Uterus (tissue), 4 donors: ENCODE measurements at places on chromosomes 3 and 15. TPM values are rescaled to one million over a fixed set of nuclear protein-coding genes. Genes with fewer than 3 reads are reported as not detected.
A peak's percentile ranks its signal among the peaks of the same experiment; 100 is the strongest.

Gene ELL3
- 0.59 TPM for total RNA-seq

DNA sequence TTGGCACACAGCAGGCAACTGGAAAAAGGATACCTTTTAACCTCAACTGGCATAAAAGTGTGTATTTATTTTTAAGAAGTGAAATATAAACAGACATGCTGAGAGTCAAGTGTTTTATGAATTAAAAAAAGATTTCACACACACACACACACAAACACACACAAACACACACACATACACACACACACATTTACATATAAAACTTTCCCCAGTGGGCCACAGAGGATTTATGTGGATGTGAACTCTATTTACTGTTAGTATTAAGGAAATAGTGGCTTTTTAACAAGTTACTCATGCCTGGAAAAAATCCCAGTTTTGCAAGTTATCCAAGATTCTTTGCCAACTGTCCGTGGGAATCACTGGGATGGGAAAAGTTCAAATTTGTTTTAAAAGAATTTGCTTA is 725.9 kb upstream of the NR2F2 start:
- no peaks in the 10 kb centered on the region for H3K4me1 ChIP-seq
- no peaks in the 10 kb centered on the region for H3K27me3 ChIP-seq
- H3K27ac ChIP-seq = peak overlapping the region; percentile 27

Gene DPPA4
- total RNA-seq = not detected

- no peaks in the 10 kb centered on the region for H3K27me3 ChIP-seq
- H3K27ac ChIP-seq = no peak overlapping the region
- DNase-seq = no peak
- H3K4me3 ChIP-seq = no peak overlapping the region
- H3K4me1 ChIP-seq = no peaks in the 10 kb centered on the region
- H3K36me3 ChIP-seq = no peaks in the 10 kb centered on the region
Measured at GRCh38 chr3:177881351-177881750, 654.9 kb upstream of the KCNMB2 start.

DNA sequence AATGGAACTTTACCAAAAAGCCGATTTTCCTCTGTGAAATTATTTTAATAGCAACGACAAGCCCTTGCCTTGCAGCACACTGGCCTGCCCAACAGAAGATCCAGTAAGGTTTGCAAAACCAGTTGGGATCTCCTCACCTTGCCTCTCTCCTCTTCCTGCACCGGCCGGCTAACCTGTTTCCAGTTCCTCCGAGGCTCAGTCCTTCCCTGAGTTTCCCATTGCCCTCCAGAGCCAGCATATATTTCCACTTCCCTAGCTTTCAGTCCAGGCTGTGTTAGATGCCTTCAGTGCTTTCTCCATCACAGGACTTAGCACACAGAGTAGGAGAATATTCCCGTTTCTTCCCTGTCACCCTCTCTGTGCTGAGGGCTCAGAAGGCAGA is 60.3 kb downstream of the NOX5 start:
- H3K4me3 ChIP-seq = no peak overlapping the region
- no peaks in the 10 kb centered on the region for H3K27me3 ChIP-seq
- H3K36me3 ChIP-seq = no peaks in the 10 kb centered on the region
- H3K4me1 ChIP-seq = no peaks in the 10 kb centered on the region
- no peak for DNase-seq
- H3K27ac ChIP-seq = no peak overlapping the region

- DNase-seq = peak; percentile 84
- H3K36me3 ChIP-seq = no peaks in the 10 kb centered on the region
- H3K4me3 ChIP-seq = no peak overlapping the region
Measured at GRCh38 chr3:141105828-141106628, 54.9 kb downstream of the SPSB4 start.

Gene LRRC31
- total RNA-seq = not detected

DNA sequence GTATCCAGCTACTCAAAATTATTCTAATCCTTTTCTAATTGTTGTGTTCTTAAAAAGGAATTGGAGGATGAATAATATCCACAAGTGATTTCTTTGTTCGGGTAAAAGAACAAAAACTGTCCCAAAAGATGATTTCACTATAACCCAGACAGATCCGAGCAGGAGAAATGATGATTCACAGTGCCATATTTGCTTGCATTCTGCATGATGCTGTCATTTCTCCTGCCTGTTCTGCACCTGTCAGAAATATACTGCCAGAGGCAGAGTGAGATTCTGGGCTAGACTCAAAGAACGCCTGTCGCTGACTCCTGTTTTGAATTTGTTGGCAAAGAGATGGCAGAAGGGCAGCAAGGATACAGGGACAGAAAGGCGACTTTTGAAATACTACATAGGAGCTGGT is 34.7 kb upstream of the SLC24A5 start:
- no peaks in the 10 kb centered on the region for H3K27me3 ChIP-seq
- H3K27ac ChIP-seq = no peak overlapping the region
- no peaks in the 10 kb centered on the region for H3K36me3 ChIP-seq
- DNase-seq = no peak
- no peak overlapping the region for H3K4me3 ChIP-seq

DNA sequence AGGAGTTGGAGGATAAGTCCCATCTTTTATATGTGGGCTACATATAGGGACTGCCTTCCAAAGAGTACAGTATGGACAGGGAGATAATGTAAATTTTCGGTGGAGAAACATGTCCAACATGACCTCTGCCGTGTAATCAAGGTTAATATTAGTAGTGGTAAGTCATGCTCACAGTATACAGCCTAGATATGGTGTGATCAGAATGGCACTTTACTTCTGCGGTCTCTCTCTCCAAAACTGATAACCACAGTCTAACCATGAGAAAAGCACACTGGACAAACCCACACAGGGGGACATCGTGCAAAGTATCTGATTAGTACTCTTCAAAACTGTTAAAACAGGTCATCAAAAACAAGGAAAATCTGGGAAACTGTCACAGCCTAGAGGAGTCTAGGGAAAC is 66.6 kb upstream of the PLCL2 start:
- H3K4me3 ChIP-seq = no peak overlapping the region
- DNase-seq = no peak
- H3K4me1 ChIP-seq = no peaks in the 10 kb centered on the region
- H3K27ac ChIP-seq = no peak overlapping the region
- no peaks in the 10 kb centered on the region for H3K27me3 ChIP-seq

DNA sequence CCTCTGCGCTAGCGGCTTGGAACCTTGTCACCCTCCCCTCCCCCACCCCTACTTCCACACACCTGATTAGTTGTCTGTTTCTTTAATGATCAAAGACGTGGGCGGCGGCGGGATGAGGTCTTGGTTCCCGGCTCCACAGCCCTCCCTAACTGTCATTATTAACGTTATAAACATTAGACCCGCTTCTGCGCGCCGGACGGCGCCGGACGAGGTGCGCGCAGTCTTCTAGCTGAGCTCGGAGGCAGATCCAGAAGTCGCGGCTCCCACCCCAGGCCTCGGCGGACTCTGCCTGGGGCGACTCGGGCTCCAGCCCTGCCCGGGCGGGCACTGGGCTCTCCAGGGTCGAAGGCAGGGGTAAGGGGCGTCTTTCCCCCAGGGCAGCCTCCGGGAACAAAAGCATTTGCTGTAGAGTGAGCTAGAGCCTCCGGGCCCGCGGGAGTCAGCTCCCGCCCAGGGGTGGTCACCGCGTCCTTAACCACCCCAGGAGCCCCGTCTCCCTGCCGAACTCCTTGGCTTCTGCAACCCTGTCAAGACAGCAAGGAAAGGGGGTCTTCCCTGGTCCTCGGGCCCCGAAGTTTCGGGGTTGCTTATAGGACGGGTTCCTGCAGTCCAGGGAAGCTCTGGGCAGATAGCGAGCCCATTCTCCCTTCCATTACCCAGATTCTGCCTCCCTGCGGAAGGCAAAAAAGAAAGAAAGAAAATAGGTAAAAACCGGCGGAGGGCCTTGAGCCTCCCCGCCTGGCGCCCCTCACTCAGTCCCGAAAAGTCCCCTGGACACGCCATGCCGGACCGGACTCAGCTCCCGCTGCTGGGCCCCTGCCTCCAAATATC is 2.2 kb upstream of the ISLR2 start:
- H3K27me3 ChIP-seq = peaks cover 17% of the 10 kb centered on the region
- DNase-seq = no peak
- H3K4me3 ChIP-seq = peak overlapping the region; percentile 22

GRCh38 chr15:64851503-64851840 is 9.8 kb downstream of the PLEKHO2 start:
- DNase-seq = peak; percentile 47
- H3K4me1 ChIP-seq = peaks cover 6% of the 10 kb centered on the region
- no peak overlapping the region for H3K4me3 ChIP-seq
- H3K27ac ChIP-seq = peak overlapping the region; percentile 55

Gene C3orf49
- not detected for total RNA-seq

DNA sequence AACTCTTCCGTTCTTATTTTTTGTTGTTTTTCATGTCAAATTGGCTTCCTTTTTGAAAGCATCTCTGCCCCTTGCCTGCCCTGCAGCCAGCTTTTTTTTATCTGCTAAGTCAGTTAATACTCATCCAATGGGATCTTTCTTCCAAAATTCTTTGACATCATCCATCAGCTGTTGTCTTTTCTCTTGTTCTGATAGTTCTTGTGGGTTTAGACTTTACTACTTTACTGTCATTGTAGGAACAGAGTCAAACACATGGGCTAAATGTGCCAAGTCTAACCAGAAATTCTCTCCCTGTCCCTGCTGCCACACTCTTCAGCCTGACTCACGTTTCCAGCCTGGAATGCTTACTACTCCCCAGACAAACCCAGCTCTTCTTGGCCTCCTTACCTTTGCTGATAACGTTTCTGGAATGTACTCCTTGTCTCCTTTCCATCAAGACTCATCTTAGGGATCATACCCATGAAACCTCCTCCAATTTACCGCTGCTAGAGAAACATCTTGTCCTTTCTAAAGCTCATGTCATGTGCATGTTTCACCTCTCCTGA is 10.7 kb upstream of the VPS8 start:
- H3K4me3 ChIP-seq = no peak overlapping the region
- no peaks in the 10 kb centered on the region for H3K36me3 ChIP-seq
- H3K4me1 ChIP-seq = no peaks in the 10 kb centered on the region
- no peak overlapping the region for H3K27ac ChIP-seq
- DNase-seq = no peak

DNA sequence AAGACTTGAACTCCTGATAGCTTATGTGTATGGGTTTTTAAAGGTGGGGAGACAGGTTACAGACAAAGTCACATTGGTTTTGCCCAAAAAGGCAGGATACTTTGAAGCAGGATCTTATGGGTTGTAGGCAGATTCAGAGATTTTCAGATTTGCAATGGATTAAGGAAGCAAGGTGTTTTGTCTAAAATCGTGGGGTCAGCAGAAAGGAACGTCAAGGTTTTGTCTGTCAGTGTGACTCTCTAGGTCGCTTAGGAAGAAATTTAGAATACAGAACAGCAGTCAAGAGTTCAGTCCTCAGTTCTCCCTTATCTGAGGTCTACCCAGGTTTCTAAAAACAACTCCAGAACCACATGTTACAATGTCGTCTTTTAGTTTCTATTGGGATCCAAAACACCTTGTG is 361.0 kb downstream of the SQOR start:
- no peak overlapping the region for H3K4me3 ChIP-seq
- H3K27ac ChIP-seq = no peak overlapping the region
- no peaks in the 10 kb centered on the region for H3K4me1 ChIP-seq

DNA sequence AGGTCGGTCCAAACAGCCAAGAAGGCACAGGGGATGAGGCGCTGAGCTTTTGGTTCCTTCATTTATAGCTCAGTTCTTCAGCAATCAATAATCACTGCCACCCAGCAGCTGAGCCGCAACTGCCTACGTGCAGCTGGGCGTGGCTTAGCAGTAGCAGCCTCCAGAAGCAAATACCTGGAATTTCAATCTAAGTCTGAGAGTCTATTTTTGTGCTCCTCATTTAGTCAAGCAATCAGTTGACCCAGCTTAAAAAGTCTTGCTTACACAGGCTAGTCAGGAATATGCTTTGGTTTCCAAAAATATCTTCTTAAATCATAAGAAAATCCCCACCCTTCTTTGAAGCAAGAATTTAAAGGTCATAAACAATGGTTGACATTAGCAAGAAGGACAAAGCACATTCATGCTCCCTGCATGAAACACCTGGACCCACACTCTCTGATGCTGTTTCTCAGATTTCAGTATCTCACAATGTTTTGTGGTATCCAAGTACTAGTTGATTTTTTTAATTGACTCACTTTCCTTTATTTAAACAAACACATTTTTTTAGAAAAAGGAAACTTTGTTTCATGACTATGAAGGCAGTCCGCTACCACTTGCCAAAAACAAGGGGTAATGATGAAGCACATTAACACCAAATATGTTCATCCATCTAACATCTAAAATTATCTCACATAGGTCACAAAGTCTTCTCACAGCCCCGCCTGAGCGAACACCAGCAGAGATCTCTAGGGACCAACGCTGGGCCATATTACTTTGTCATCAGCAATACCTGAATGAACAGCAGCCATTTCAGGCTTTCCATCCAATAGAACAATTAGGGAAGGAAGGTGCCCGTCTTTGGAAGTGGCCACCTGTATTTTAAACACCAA is 106.1 kb downstream of the OXNAD1 start:
- DNase-seq = peak; percentile 41
- no peak overlapping the region for H3K4me3 ChIP-seq
- H3K27ac ChIP-seq = peak overlapping the region; percentile 76

DNA sequence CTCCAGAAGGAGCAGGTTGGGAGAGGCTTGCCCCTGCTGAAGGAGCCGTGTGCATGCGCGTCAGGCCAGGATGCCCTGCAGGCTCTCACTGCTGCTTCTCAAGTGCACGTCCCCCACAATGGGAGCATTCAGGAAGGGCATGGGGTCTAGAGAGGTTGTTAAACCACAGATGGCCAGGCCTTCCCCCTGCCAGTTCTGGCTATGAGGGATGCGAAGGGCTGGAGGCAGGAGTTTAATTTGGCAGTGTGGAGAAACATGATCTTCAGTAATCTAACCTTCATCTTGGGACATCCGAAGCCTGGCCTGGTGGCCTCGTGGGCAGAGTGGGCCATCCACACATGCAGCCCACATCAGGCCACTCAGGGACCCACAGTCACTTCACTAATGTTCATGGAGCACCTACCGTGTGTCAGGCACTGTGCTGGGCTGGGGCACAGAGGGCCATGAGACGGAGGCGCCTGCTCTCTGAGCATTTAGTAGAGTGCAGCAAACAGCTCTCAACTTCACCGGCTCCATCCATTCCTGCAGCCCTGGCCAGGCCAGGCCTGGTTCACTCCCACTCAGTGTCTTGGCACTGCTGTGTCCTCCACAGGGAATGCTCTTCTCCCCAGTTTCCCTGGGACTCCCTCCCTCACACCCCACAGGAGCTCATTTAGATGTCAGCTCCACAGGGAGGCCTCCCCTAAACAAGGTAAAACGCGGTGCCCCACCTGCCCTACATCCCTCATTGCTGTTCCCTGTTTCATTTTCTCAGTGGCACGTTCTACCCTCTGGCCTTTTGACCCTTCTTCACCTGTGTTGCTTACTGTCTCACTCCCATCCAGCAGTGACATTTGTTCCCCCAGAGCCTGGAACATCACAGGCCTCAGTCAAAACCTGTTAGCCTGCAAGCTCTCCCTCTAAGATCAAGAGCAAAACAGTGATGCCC is 4.0 kb downstream of the CFAP100 start:
- H3K4me3 ChIP-seq = no peak overlapping the region
- H3K27me3 ChIP-seq = no peaks in the 10 kb centered on the region
- no peak overlapping the region for H3K27ac ChIP-seq
- no peaks in the 10 kb centered on the region for H3K4me1 ChIP-seq
- no peak for DNase-seq

GRCh38 chr15:51737522-51738305 is at the start of gene LYSMD2:
TSS of gene LYSMD2 (minus strand) at chr15:51737655. CDS start at chr15:51737622, 33 bp downstream.
- H3K4me3 ChIP-seq = peak within 1 kb of the TSS; percentile 63
- H3K4me1 ChIP-seq = no peaks in the 10 kb centered on the region
- peak within 1 kb of the TSS; percentile 86 for H3K27ac ChIP-seq

GRCh38 chr15:86854176-86854575 is 774.5 kb downstream of the AGBL1 start:
- no peak for DNase-seq
- no peaks in the 10 kb centered on the region for H3K27me3 ChIP-seq
- H3K4me3 ChIP-seq = no peak overlapping the region
- no peaks in the 10 kb centered on the region for H3K4me1 ChIP-seq
- H3K27ac ChIP-seq = no peak overlapping the region
- H3K36me3 ChIP-seq = no peaks in the 10 kb centered on the region

Gene AKAP13
- 128 TPM for total RNA-seq
